ENCODE measurements at places on chromosomes 7 and 10.

DNA sequence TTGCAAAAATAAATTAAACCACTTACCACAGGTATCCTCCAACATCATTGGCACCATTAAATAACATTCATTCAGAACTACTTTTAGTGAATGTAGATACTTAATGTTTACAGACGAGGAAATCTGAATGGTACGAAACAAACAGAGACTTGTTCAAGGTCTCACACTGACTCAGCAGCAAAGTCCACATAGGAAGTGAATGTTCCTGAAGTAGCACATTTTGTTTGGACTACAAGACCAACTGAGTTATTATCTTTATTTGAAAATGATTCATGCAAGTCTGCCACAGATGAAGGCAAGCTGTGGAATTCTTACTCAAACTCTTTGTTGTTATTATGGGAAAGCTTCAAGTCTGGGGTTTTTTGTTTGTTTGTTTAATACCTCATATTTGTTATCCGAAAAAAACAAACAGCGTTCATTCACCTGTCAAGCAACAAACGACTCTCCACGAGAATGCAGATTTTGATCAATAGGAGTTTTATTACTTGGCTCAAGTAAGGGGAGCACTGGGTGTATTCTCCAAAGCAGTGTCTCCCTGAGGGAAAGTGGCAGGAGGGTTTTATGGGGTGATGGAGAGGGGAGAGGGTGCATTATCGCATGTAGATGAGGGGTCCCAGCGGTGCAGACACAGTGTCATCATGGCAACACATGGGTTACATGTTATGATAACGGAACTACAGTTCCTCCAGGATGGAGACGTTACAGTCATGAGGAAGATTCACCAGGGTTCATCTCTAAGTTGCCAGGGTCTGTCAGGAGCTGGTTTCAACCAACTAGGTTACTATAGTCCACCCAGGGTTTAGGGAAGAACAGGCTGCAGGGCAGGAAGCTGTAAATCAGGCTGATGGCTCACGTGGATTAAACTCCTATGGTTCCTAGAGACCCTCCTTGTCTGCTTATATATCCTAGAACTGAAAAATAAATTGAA, 147.7 kb upstream of the AKR1E2 start:
- DNase-seq = no peak

DNA sequence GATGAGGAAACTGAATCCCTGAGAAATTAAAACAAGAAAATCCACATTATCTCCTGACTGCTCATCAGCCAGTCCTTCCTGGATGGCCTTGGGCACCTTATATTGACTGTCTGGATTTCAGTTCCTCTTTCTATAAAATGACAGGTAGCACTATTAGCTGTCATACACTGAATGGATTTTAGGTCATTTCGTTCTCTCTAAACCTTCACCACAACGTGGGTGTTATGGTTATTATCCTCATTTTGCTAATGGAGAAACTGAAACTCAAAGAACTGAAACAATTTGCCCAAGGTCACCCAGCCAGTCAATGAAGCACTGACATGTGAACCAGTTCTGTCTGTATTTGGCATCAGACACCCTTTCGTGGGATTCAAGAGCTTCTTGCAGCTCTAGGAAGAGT, 193.8 kb downstream of the CYP26A1 start:
- DNase-seq = no peak

DNA sequence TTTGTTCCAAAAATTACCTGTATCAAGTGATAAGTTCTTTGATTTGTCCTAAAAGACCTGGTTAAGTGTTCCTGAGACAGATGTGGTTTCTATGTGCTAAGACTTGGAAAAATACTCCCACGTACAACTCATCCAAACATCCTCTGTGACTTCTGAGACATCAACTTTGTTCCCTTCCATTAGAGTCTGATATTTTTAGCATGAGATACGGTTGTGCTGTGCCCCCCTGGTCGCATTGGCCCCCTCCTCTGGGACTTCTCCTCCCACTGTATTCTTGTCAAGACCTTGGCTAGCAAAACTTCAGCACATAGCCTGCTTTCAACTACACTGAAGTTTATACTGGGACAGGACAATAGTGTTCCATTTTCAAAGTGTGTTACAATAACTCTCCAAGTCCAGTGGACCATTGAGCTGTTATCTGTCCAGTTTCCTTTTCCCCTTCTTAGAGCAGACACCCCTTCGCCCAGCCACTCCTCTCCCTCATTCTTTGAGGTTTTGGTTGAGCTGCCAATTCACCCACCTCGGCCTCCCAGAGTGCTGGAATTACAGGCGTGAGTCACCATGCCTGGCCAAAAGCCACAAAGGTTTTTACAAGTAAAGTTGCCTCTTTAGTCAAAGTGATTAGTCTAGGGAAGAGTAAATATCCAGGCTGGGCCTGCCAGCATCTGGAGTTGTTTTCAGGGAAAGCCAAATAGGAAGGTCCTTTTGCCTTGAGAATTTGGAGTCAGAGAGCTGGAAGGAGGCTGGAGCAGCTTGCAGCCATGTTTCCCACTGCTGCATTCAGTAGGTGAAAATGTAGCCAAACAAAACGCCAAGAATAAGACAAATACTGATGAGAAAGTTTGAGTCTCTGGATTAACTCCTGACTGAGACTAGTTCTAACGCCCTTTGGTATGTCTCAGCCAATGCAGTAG, 17.8 kb upstream of the PDLIM1 start:
- DNase-seq = no peak

DNA sequence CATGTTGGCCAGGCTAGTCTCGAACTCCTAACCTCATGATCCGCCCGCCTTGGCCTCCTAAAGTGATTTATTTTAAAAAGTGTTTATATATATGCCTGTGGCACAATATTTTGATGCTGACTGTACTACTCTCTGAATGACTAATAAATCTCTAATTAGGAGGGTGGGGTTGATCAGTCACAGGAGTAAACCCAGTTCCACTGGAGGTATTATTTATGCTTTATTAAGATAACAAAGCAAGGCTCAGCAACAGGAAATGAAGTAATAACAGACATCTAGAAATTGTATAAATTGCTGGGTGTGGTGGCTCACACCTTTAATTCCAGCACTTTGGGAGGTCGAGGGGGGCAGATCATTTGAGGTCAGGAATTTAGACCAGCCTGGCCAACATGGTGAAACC, 26.0 kb upstream of the MCU start:
- DNase-seq = no peak

DNA sequence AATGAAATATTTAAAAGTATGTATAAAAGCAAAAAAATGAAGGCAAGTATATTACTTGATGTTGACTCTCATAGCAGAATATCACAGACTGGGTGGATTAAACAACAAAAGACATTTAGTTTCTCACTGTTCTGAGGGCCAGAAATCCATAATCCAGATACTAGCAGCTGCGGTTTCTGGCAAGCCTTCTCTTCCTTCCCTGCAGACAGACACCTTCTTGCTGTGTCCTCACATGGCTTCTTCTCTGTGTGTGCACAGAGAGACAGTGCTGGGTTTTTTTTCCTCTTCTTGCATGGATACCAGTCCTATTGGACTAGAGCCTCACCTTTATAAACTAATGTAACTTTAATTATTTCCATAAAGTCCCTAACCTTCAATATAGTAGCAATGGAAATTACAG, 127.9 kb upstream of the AKR1E2 start:
- no peak for DNase-seq

DNA sequence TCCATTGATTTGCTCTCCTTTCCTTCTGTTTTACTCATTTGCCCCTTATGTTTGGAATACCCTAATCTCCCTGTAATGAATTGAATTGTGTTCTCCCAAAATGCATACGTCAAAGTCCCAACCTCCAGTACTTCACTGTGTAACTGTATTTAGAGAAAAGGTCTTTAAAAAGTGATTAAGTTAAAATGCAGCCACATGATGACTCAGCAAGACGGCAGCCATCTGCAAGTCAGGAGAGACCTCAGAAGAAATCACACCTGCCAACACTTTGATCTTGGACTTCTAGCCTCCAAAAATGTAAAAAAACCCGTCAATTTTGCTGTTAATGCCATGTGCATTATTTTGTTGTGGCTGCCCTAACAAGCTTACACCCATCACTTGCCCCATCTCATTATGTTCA, 85.3 kb upstream of the PCLO start:
- no peak for DNase-seq

DNA sequence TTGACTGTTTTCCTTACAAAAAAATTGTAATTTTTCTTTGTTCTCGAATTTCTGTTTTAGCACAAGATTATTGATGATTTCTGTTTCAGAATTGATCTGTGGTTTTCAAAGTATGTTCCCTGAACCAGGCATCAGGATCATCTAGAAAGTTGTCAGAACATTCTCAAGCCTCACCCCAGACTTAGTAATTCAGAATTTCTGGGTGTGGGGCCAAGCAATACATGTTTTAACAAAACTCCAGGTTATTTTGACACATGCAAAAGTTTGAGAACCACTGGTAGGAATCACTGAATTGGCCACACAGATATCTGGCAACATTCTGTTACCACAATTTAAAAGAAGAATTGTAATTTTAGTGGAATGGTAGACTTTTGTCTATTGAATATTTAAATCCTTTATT, 1173.9 kb upstream of the LRRTM3 start:
- DNase-seq = no peak

- DNase-seq = no peak
Observed at GRCh38 chr7:47100148-47100816, 481.6 kb downstream of the TNS3 start.

DNA sequence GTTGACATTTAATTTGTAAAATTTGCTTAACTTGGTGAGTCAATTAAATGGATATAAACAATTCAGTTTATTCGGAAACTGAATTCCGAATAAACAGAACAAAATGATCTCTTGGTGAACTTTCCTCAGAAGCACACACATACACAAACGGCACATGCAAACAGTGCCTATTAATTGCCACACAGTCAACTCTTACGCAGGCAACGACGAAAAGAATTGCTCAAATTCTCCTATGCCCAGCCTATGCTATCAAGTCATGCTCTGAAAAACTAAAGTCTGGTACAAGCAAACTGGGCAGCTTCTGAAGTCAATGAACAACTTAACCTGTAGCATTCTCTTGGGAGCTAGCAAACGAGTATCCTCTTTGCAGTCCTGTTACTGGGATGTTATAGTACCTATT, 38.8 kb upstream of the ASL start:
- DNase-seq = no peak

GRCh38 chr10:35050568-35050967, 39.6 kb downstream of the CUL2 start:
- no peak for DNase-seq

- DNase-seq = no peak
Observed at GRCh38 chr10:80199828-80200227, 5.5 kb downstream of the ANXA11 start.

DNA sequence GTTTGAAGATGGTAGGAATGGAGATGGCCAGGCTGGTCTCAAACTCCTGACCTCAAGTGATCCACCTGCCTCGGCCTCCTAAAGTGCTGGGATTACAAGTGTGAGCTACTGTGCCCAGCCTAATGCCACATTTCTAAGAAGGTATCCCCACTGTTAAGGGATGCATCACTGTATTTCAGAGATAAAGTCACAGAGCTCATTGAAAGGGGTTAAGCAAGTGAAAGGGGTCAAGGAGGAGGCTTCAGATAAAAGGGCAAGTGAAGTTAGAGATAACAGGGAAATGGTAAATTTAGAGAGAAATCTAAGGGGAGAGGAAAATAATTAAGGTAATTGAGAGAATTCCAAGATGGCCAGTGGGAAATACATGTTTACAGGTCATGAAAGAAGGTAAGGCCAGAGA, 93.0 kb upstream of the SP4 start:
- DNase-seq = no peak
